ENCODE measurements at places on chromosomes 16 and 17. TPM values are rescaled to one million over a fixed set of nuclear protein-coding genes. Genes with fewer than 3 reads are reported as not detected.

DNA sequence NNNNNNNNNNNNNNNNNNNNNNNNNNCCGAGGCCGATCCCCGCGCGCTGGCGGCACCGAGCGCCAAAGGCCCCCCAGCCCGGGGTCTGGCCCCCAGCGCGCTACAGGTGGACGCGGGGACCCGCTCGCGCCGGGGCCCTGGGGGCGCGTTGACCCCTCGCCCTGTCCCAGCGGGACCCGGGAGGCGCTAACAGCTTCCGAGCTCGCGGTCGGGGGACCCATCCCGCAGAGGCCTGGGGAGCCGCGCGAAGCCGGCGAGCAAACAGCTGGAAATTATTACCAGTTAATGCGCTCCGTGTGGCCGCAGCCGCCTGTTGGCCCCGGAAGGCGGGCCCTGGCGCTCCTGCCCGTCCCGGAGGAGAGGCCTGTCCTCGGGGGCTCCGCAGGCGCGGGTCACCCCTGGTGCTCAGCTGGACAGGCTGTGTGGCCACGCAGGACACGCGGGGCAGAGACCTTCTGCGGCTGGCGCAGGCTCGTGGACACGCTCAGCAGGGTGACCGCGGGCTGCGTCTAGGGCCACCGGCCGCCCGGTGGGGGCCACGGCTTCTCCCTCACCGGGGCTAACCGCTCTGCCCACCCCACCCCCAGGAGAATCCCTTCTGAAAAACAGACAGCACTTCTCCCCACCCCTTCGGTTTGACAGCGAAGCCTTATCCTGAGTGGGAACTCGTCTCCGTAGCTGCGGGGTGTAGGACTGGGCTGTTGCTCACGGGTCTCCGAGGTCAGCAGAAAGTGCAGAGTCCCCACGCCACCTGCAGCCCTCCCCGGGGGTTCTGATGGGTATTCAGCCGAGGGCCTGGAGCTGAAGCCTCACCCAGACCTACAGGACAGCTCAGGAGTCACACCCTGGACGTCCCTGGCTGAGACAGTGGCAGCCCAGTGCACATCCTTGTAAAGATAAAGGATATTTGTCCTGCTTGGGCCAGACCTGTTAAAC lies 138.7 kb upstream of the RPH3AL start:
- DNase-seq = peak; percentile 48

DNA sequence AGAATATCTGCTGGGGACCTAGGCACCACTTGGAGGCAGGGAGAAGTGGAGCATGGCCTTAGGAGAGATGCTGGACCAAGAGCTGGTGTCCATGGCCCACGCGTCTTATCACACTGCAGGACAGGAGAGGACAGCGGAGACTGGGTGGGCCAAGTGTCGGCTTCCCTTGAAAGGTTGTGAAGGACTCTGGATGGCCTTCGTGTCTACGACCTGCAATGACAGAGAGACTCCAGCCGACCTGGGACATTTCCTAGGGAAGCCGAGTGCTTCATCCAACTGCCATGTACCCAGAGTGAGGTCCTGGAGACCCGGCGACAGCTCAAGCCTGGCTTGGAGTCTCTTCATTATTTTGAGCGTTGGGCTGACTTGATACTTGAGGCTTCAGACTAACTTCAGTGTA lies 20.5 kb downstream of the C1QTNF1 start:
- DNase-seq = no peak

GRCh38 chr16:10964891-10965326 lies 20.5 kb downstream of the CLEC16A start:
- no peak for DNase-seq

DNA sequence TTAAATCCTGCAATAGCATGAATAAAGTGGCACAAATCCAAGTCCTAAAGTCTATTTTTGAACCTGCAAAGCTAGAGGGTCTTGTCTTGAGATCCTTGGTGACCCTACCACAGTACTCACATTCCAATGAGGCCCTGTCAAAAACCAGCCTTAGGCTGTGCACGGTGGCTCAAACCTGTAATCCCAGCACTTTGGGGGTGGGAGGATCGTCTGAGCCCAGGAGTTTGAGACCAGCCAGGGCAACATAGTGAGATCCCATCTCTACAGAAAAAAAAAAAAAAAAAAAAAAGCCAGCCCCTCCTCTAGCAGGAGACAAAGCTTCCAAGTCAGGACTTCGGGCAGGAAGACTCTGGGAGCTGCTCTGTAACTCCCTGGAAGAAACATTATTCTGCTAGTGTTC lies 16.3 kb downstream of the CYTH1 start:
- no peak for DNase-seq

GRCh38 chr16:81570151-81570846 lies 125.7 kb downstream of the CMIP start:
- no peak for DNase-seq

DNA sequence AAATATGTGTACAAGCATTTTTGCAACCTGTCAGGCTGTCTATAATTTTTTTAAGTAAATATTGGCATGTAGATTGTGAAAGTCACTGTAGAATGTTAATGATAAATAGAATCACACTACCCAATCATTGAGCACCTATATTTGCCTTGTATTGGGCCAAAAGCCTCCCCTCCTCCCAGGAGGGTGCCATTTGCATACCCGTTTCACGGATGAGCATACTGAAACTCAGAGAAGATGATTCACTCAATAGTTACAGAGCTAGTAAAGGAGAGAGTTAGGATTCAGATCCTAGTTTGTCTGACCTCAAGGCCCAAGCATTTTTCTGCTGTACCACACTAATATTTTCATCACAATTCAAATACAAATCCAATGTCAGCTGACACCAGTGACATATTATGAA lies 299.7 kb upstream of the CDH11 start:
- no peak for DNase-seq

KCNH6 gene
- not detected for total RNA-seq

CDH1 gene
- 214 TPM for total RNA-seq

SOCS3 gene
- 49.8 TPM for total RNA-seq
